ENCODE measurements at places on chromosomes 6 and 20.

- no peak for DNase-seq
Measured at GRCh38 chr6:124011180-124011579, 207.5 kb downstream of the NKAIN2 start.

DNA sequence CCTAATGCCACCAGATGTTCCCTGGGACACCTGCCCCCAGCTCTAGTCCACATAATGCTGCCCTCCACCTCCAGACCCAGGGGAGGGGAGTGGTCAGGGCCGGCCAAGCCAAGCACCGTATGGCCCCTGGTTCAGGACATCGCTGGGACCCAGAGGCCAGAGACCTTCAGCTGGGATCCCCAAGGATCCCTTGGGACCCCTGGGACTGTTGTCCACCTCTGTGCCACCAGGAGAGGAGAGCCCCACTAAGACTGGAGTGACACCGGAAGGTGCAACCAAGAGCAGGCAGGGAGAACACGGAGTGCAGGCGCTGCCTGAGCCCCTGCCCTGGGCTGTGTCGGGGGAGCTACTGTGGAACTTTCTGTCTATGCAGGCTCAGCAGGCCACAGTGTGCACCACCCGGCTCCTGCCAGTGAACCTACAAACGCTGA is 43.6 kb downstream of the CTCFL start:
- DNase-seq = no peak

GRCh38 chr20:25135031-25135430 is 53.1 kb upstream of the VSX1 start:
- DNase-seq = no peak

- DNase-seq = no peak
Measured at GRCh38 chr6:23325065-23325464, 755.7 kb downstream of the HDGFL1 start.

- DNase-seq = no peak
Measured at GRCh38 chr20:20699144-20699543, 13.3 kb downstream of the RALGAPA2 start.

GRCh38 chr20:34389954-34390555 is 27.0 kb downstream of the ITCH start:
- no peak for DNase-seq

DNA sequence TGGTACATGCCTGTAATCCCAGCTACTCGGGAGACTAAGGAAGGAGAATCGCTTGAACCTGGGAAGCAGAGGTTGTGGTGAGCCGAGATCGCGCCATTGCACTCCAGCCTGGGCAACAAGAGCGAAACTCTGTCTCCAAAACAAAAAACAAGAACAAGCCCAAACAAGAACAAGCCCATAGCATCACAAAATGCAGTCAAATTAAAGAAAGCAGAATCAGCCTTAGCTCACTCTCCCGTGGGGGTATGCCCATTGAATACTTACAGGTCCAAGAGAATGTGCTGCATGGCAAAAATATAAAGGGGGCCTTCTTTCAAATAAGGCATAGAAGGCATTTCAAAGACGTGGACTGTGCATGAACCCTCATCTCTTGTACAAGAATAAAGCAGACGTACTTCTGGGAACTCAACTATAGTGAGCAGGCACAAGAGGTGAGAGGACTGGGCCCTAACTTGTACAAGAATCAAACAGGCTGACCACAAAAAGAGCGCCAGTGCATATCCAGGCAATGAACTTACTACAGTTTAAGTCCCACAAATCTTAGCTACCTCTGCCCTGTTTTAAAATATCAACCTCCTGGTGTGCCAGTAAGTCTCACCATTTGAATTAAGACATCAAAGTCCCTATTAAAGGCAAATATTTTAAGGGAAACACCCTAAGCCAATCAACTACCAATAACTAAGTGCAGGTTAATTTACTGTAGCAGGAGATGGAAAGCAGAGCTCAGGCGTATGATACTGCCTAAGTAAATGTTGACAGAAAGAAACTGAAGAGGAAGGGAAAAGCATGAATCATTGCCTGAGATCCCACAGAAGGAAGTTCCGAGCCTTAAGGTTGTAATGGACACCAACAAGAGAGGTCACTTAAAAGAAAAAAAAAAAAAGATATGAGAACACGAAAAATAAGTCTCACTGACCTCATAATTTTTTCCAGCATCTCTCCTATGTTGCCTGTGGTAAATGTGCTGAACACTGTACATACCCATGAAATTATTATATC is 37.4 kb downstream of the TOMM6 start:
- no peak for DNase-seq

GRCh38 chr20:57179265-57179664 is 87.2 kb downstream of the BMP7 start:
- no peak for DNase-seq

DNA sequence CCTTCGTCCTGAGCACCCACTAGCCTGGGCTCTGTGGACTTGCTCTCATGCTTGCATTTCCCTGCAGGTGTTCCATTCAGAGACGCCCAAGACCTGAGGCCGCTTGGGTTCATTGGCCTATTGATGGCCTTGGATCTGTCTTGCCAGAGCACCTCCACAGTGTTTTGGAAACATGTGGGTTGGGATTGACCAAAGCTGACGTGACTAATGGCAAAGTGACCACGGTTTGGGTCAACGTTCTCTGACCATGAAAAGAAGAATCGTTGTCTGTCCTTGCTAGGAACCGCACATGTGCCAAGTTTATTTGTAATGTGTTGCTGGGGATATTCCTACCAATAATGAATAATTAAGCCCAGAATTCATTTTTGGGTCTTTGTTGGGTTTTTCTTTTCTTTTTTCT is 29.8 kb upstream of the BMP6 start:
- no peak for DNase-seq

DNA sequence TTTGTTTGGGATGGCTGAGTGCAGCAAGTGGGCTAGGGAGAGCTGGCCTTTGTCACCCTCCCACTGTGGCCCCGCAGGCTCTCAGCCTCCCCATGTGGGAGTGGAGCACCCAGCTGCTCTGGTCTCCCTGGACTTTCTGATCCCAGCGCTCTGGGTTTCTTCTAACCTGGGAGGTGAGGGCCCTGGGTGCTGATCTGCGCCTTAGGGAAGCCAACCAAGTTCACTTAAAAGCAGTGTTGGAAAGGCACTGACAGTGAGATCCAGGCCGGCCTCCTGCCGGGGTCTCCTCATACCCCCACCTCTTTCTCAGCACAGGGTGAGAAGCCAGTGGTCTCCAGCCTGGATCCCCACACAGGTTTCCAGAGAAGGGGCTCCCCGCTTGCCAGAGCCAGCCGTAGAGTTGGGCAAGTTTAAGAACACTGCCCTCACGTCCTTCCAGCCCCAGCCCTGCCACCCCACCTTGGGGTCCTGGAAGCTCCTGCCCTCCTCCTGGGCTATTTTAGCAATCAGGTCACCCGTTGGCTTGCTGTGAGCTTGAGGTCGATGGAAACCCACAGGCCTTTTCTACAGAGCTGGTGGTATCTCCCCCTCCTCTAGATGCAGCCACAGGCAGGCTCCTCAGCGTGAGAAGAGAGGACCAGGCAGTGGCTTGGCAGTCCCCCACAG is 9.6 kb downstream of the C20orf203 start:
- no peak for DNase-seq

DNA sequence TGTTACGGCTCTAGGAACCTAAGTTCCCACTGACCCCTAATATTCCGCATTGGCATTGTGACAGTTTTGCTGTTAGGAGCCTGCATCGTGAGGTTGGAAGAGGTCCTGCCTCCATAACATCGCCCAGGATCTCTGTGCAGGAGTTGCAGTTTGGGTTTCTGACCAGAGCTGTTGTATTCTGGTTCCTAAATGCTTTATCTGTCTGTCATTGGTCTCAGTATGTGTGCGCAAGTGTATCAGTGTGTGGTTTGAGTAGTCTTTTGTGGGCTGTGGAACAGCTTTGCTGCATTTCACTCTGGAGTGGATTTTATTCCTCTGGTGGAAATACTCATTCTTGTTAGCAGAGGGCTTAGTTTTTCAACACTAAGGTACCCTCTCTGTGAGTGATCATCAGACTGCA is 95.6 kb downstream of the CDYL start:
- no peak for DNase-seq

DNA sequence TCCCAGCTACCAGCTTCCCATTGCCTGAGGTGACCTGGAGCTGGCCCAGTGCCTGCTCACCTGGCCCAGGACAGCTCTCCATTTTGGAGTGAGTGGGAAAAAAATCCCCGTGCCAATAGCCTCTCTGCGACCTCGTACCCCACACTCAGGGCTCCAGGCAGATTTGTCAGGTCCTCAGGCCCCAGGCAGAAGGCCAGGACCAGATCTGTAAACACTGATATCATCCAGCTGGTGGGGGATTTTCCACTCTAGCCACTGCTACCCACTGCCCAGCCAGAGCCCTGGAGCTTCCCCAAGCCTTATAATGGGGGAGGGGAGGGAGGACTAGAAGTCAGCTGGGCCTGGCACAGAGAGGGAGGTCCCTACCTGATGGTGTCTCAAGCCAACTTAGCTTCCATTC is 1.3 kb upstream of the PGC start:
- no peak for DNase-seq

DNA sequence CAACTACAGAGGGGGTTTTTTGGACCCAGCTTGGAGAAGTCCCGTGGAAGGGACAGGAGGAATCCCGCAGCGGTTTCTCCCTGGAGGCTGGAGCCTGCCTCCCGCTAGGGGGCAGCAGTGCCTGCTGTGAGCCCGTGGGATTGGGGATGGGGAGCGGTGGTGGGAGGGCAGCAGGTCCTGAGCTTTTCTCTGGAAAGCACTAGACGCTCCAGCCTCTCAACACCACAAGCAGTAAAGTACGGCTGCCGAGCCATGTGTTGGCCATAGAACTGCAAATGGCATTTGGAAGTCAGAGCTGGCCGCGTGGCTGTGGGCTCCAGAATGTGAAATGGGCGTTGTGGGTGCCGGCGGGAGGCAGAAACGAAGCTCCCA is 47.8 kb downstream of the GMPR start:
- DNase-seq = peak; percentile 40

DNA sequence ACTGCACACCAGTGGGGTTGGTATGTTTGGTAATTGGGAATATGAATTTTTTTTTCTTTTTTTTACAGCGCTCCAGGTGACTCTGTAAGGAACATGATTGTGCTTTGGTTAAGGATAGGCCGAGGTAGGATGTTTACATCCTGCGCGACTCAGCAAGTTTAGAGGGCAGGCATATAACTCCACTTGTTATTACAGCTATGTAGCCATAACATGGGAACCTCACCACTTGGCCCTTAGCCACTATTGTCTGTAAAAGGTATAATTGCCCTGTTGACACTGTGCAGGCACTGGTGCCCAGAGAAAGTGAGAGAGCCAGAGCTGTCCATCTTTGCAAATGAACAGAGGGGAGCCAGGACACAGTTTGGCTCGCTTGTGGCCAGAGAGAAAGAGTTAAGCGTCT is 172.9 kb downstream of the MCHR2 start:
- DNase-seq = no peak

GRCh38 chr6:63493557-63493956 is 78.7 kb upstream of the LOC128125822 start:
- DNase-seq = no peak

- no peak for DNase-seq
Measured at GRCh38 chr6:34795836-34796425, 4.0 kb downstream of the BLTP3A start.

GRCh38 chr6:42742116-42742894 is 3.6 kb downstream of the TBCC start:
- peak; percentile 32 for DNase-seq

All from HTR-8/SVneo (cell line).